ENCODE measurements at places on chromosomes 11 and 22.

- DNase-seq: no peak
Observed at GRCh38 chr11:71211631-71212030, 40.7 kb downstream of the SHANK2 start.

DNA sequence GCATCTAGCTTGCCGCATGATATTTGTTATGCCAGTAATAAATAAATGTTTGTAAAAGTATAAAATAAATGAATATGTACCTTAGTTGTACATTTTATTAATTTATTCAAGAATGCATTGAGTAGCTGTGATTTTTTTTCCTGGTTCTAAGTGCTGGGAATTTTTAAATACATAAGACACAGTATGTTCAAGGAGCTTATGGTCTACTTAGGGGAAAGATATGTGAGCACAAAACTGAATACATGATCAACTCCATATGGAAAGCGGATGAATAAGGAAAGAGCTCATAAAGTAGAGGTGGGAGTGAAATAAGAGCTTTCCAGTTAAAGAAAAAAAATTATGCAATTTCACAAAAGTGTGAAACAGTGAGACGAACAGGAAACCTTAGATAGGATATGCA is 944.2 kb upstream of the CCDC90B start:
- DNase-seq: no peak

GRCh38 chr11:96331699-96332116 is 11.3 kb downstream of the MAML2 start:
- no peak for DNase-seq

GRCh38 chr11:5011254-5011653 is 16.6 kb downstream of the OR51L1 start:
- no peak for DNase-seq

- no peak for DNase-seq
Observed at GRCh38 chr11:99325847-99326246, 305.1 kb downstream of the CNTN5 start.

GRCh38 chr11:67413266-67413849 is 2.1 kb upstream of the CARNS1 start:
- no peak for DNase-seq

GRCh38 chr11:12161603-12162350 is 51.4 kb downstream of the MICAL2 start:
- DNase-seq: no peak

GRCh38 chr11:133350045-133350444 is 182.3 kb downstream of the OPCML start:
- DNase-seq: no peak

GRCh38 chr11:33936725-33937604 is 45.1 kb upstream of the LMO2 start:
- DNase-seq: no peak

DNA sequence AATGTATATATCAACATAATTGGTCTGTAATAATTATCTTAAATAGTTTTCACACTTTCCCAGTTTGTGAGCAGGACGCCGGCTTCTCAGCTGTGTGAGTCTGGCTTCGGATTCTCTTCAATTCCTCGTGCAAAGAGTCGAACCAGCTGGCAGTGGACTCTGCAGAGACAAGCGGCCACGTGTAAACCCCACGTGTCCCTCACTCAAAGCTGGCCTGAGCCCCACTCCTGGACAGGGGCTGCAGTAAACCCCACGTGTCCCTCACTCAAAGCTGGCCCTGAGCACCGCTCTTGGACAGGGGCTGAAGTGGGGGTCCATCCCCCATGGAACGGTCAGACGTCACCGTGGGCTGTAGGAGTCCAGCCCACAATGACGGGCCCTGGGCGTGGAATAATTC is 51.0 kb downstream of the CERK start:
- no peak for DNase-seq

GRCh38 chr11:128898580-128899344 is 7.6 kb downstream of the KCNJ5 start:
- DNase-seq: no peak

- DNase-seq: no peak
Observed at GRCh38 chr11:12746593-12747097, 72.4 kb downstream of the TEAD1 start.

GRCh38 chr11:57974848-57975601 is 48.7 kb upstream of the OR9Q1 start:
- no peak for DNase-seq

- no peak for DNase-seq
Observed at GRCh38 chr22:36398601-36399471, 11.1 kb upstream of the MYH9 start.

DNA sequence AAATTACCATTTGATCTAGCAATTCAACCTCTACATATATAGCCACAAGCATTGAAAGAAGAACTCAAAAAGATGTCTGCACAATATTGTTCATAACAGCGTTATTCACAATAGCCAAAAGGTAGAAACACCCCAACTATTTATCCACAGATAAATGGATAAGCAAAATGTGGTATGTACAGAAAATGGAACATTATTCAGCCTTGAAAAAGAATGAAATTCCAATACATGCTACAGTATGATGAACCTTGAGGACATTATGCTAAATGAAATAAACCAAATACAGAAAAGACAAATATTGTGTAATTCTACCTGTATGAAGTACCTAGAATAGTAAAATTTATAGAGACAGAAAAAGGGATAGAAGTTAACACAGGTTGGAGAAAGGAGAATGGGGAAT is 2.6 kb upstream of the ETS1 start:
- DNase-seq: no peak

DNA sequence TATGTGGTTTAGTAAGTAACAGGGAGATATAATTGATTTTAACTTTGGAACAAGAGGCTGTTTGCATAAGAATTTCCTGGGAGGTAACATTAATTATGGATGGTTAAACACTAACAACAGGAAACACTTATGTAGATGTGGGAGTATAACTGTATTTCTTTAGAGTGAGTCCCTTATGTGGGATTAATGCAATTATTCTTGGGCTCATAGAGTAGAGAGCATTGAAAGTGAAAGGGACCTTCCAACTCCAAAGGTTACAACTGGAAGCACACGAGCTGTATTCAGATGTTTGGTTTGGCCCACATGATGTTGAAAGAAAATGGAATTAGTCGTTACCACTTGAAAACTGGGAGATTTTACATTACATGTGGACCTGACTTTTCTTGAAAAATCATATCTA is 53.5 kb downstream of the BBOX1 start:
- no peak for DNase-seq

- no peak for DNase-seq
Observed at GRCh38 chr22:37616201-37617083, 7.8 kb downstream of the GGA1 start.

DNA sequence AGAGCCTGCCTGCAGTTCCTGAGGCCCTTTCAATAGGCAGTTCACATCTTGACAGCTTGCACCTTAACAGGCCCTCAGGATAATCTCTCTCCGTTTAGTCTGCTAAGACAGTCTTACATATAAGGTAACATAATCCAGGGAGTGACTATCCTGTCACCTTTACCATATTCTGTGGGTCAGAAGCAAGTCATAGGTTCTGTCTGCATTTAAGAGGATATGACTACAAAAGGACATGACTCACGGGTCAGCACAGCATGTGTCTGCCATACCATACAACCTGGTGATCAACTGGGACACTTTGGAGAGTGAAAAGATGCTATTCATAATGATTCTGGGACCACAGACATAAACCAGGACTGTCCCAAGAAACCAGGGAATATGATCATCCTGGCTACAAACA is 611.1 kb downstream of the SOX6 start:
- no peak for DNase-seq

- no peak for DNase-seq
Observed at GRCh38 chr11:120267319-120267718, 27.4 kb downstream of the POU2F3 start.

DNA sequence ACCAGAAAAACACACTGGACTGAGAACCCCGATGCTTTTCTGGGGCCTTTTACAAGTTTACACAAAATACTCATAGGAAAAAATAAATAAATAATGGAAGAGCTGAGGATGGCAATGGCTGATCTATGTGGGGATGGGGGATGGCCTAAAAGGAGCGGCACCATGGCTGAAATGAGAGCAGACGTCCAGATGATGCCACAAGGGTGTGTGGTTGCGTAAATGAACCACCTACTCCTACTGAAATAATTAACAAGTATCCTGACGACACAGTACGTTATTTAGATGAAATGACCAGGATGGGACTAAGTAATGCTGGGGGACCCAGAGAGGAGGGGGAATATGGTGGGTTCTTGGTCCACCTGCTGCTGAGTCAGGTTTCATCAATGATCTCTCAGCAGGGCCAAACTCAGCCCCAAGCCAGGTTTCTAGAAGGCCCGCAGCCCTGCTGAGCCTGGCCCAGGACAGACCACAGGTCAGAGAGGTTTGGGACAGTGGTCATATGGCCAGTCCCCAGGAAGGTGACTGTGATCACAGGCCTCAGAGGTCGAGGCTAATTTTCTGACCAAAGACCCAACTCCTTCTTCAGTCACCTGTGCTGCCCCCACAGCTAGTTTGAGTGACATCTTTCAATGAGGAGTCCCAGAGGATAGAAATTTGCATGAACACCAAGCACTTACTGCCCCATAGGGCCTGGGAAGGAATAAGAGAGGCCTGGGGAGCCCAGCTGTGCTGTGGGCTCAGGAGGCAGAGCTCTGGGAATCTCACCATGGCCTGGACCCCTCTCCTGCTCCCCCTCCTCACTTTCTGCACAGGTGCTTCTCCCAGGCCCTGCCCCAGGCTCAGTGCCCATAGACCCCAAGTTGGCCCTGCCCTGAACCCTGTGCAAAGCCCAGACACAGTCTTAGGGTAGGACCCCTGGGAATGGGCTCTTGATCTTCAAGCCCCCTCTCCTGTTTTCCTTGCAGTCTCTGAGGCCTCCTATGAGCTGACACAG is 76.3 kb upstream of the IGLL5 start:
- no peak for DNase-seq

- no peak for DNase-seq
Observed at GRCh38 chr11:76704171-76704948, 33.8 kb upstream of the LRRC32 start.

DNA sequence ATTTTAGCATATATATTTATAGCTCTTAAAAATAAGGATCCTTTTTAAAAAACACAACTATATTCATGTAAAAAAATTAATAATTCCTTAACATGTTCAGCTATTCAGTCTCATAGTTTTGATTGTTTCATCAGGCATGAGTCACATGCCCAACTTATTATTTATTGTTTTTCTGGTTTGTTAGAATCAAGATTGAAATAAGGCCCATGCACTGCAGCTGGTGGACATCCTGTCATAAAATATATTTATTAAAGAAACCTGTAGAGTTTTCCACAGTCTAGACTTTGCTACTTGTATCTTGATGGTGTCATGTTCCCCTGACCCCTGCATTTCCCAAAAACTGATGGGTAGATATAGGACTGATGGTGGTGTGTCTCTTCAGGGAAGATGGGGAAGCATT is 77.4 kb downstream of the PARVA start:
- DNase-seq: no peak

GRCh38 chr11:111105566-111105965 is 140.0 kb upstream of the POU2AF2 start:
- no peak for DNase-seq

DNA sequence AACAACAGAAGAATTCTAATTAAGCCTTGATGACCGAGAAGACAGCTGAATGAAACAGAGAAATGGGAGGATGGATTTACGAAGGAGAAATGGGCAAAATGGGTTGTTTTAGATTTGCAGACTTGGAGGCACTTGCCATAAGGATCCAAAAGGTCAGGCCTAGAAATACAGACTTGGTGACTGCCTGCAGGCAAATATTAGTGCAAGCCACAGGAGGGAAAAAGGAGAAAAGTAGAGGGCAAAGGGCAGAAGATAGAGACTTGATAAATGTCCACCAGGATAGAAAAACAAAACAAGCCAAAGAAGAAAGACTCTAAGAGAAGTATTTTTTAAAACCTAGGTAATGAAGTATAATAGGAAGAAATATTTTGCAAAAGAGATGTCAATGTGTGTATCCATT is 13.1 kb downstream of the CCDC34 start:
- DNase-seq: no peak

DNA sequence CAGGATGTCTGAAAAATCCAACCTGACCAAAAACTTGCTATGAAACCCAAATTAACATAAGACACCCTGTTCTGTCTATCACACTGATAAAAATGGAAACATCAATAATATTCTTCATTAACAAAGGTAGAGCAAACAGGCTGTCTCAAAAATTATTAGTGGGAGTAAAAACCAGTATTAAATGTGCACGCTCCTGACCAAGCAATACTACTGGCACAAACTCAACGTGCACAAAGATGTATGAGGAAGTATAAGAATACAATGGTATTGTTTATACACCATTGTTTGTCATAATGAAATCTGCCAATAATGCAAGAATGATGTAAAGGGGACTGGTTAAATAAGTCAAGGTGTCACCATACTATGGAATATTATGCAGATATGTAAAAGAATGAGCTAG is 288.5 kb downstream of the MN1 start:
- no peak for DNase-seq

- DNase-seq: no peak
Observed at GRCh38 chr11:64216879-64217278, 9.1 kb downstream of the TRPT1 start.

DNA sequence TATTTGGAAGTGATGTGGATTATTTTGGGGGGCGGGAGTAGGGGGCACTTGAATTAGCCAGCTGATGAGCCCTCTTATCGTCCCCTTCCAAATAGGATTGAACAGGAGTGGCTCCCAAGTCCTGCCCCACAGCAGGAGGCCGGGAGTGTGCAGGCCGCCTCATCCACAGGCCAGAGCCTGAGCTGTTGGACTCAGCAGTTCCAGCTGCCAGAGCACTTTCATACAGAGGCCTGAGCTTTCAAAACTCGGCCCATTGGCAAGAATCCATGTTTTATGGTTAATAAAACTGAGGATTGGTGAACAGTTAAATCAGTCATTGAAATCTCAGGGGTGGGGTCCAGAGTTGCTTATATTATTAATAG is 9.6 kb downstream of the FAM118A start:
- no peak for DNase-seq

GRCh38 chr11:112655371-112655770 is 305.8 kb upstream of the NCAM1 start:
- no peak for DNase-seq

- DNase-seq: no peak
Observed at GRCh38 chr22:44938886-44939285, 70.9 kb downstream of the PHF21B start.

DNA sequence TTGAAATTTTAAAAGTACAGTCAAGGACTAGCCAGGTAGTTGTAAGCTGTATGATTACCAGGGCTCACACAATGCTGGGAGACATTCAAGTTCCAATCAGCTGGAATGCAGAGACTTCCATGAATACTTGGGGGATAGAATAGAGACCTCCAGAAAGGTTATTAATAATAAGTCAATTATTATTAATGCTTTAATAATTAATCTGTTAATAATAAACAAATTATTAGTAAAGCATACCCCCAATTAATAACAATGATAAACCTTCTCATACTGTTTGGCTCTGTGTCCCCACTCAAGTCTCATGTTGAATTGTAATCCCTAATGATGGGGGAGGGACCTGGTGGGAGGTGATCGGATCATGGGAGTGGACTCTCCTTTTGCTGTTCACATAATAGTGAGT is 14.6 kb upstream of the MS4A6A start:
- no peak for DNase-seq

- no peak for DNase-seq
Observed at GRCh38 chr11:60088364-60088763, at the start of gene MS4A2. Gene MS4A2 (plus strand): TSS chr11:60088664. CDS start chr11:60088766, 102 bp downstream.

All from stimulated activated CD4-positive, alpha-beta T cell treated with anti-CD3 and anti-CD28 coated beads, Interleukin-2, amount 100 ng/mL, for 24 hours (primary cell).